ENCODE measurements at places on chromosomes 6 and 20.

DNA sequence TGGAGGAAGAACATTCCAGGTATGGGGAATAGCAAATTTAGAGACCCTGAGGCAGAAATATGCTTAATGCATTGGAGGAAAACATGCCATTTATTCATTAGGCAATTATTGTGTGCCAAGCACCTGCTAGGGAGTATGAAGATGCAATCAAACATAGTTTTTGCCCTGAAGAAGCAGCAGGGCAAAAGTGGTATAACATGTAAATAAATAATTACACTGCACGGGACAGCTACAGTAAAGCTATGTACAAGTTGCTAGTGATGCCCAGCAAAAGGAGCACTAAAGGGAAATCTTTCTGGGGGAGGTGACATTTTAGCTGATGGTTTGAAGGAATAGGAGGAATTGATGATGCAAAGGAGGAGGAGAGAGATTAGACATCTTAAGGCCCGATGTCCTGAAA, 624 bp upstream of the TJAP1 start:
- no peak for DNase-seq

DNA sequence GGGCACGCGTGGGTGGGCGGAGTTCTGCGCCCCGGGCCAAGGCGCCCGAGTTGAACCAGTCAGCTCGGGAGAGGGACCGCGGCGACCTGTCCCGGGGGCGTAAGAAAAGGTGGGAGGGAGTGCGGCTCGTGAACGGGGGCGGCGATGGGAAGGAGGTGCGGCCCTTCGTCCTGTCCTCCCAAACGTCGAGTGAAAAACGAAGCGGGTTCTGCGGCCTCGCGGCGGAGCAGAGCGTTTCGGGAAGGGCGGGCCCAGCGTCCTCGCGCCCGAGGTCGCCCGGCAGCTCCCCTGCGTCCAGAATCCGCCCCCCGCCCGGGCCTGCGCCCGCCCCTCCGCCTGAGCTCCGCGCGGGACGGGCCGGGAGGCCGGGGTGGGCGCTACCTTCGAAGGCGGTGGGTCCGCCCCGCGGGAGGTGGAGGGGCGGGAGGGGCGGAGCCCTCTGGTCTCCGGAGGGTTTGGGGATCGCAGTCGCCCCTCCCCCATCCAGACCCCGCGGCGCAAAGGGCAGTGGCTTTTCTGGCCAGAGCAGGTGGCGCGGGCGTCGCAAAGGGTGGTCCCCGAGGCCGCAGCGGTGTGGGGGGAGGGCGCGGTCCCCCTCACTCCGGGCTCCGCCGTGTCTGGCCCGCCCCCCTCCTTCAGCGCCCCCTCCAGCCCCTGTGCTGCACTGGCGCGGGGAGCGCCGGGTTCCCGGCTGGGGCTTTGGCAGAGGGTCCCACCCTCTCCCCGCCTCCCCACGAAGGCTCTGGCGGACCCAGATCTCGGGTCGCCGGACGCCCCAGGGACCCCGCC, 838 bp downstream of the STMN3 start:
- DNase-seq = no peak

DNA sequence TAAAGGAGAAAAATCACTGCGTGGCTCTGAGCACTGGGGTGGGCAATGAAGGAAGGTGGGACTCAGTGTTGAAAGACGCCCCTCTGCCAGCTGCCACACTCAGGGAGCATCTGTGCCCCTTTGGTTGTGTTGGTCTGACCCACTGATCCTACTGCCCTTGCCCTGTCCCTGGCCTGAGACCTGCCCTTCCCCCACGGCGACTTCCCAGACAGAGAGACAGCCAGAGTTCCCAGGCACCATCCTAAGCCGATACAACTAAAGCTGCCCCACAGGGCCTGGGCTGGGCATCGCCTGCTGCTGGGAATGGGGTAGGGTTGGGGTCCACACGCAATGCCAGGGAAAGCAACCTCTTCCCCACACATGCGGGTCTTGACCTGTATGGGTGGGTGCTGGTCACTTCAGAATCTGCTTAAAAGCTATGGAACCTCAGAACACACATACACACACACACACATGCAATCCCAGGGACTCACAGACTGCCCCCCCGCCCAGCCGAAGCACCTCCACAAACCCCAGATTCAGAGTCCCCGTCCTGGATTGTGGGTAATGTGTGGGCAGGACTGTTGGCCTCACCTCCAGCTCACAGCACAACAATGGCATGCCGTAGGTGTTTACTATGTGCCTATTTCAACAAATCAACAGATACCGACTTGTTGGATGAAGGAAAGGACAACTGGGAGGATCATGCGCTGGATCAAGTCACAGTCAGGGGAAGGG, 10.9 kb upstream of the SPDEF start:
- no peak for DNase-seq

DNA sequence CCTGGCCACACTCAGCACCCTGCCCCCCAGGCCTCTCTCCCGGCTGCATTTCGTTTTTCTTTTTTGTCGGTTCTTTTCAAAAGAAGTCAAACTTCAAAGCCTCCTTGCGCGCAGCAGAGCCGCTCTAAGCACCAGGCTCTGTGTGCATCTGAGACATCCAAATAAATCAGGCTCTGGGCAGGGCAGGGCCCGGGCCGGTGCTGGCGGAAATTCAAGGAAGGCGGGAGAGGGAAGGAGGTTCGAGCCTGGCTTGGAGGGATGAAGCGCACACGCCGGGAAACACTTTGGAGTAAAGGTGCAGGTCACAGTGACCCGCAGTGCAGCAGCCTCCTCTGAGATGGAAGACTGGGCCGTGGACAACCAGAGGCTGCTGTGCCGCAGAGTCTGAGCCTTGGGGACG, 5.8 kb downstream of the GATA5 start:
- no peak for DNase-seq

GRCh38 chr20:8306937-8307336, 174.9 kb downstream of the PLCB1 start:
- DNase-seq = no peak

GRCh38 chr6:136474241-136474640, 76.0 kb downstream of the MAP7 start:
- no peak for DNase-seq

DNA sequence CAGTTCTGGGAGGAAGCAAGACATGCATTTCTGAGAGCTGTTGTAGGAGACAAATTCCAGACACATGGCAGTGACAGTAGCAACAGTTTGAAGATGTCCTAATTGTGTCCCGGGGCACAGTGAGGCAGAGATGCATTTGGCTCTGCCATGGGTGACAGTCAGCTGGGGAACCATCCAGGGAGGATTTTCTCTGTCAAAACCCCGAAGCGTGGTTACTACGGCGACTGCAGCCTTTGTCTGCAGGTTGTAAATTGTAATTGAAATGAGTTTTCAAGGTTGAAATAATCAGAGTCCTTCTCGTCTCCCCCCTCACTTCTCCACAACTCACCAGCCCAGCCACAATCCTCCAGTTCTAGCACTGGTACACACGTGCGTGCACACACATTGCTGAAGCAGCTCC, 100.1 kb downstream of the GRM4 start:
- DNase-seq = no peak

- peak; percentile 75 for DNase-seq
Measured at GRCh38 chr6:7137335-7138045, 29.7 kb downstream of the RREB1 start.

DNA sequence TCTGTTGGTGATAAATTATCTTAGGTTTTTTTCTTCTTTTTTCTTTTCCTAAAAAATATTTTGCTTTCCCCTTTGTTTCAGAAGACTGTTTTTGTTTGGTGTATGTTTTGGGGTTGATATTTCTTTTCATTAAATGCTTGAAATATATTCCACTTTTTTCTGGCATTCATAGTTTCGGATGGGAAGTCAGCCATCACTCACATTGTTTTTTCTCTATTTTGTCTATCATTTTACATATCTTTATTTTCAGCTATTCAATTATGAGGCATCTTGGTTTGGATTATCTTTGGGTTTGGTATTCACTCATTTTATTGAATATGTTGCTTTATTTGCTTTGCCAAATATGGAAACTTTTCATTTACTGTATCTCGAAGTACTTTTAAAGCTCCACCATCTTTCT, 600.5 kb upstream of the EYS start:
- no peak for DNase-seq

- DNase-seq = no peak
Measured at GRCh38 chr6:169085466-169085865, 168.2 kb downstream of the THBS2 start.

DNA sequence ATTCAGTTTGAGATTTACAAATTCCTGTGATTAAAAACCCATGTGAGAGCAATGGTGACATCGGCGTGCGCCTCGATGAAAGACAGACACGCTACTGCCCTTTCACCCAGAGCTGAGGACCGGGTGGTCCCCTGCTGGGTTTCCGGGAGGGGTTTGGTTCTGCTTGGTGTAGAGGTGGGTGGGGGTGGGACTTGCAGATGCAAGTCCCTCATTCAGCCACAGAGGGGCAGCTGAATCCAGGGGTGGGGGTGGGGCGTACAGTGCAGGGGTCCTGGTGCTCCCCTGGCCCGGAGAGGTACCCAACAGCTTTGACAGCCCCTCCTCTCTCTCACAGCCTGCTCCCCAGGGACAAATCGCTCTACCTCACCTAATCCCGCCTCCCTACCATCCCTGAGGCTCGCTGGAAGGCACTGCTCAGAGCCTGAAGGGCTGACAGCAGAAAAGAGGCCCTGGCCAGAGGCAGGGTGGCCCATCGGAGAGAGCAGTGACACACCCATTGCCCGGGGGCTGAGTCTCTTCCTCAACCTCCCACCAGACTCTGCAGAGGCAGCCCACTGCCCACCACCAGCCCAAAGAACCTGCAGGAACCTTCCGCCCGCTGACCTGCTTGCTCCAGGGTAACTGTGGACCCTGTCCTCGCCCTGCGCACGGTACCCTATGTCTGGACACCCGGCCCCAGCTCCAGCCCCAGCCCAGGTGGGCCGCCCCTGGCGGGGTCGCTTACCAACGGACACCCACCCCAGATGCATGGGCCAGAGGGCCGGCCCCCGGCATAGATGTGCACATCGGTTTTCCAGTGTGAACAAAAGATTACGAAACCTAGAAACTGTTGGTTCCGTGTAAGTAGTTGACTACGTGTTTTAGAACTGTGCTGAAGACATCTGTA, 118.4 kb downstream of the JPH2 start:
- no peak for DNase-seq

GRCh38 chr6:1608222-1609040, 1.3 kb upstream of the FOXC1 start:
- no peak for DNase-seq

- no peak for DNase-seq
Measured at GRCh38 chr20:32227744-32228688, 20.3 kb downstream of the POFUT1 start.

DNA sequence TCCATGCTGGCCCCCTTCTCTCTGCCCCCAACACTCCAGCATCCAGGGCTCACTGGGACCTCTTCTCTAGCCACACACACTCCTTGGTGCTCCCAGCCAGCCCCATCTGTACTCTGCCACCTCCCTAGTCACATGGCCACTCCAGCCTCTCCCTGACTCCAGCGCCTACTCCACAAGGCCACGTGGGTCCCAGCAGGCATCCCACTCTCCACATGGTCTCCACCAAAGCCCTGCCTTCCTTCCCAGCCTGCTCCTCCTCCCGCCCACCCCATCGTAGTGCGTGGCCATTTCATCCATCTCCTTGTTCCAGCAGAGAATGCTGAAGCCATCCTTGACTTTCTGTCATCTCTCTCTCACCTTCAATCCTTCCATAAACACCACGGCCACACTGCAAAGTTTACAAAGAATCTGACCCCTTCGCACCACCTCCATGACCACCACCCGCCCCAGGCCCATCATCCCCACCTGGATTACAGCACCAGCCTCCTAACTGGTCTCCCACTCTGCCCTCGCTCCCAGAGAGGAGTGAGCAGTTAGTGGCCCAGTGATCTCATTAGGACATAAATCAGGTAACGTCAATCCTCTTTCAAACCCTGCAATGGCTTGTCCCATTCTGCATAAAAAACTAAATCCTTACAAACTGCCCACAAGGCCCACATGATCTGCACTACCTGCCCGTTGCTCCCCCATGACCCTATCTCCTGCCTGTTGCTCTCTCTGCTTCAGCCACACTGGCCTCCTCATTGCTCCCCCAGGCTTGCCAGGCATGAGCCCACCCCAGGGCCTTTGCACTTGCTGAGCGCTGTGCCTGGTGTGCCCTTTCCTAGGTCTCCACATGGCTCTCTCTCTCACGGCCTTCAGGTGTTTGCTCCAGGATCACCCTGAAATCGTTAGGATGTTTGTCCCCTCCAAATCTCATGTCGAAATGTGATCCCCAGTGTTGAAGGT, 96.2 kb downstream of the GRM4 start:
- no peak for DNase-seq

- no peak for DNase-seq
Measured at GRCh38 chr20:56758706-56759105, 129.6 kb downstream of the TFAP2C start.

DNA sequence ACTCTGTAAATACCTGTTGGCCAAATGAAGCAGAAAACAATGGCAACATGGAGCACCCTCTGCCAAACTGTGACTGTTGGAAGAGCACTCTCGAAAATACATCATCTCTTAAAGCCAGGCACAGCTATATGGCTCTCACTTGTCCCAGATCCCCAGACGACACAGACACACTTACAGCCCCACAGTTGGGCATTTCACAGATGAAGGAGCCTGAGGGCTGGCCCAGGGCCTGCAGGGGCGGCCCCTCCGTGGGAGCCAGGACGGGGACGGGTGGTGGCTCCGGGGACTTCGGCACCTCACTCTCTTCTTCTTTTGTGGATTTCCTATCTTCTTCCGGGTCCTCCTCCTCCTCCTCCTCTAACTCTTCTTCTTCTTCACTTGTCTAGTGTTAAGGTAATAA, 18.4 kb upstream of the MRPS10 start:
- DNase-seq = no peak

- DNase-seq = no peak
Measured at GRCh38 chr6:43776115-43776798, 6.2 kb downstream of the VEGFA start.

GRCh38 chr6:107690643-107691061, 133.5 kb downstream of the SCML4 start:
- peak; percentile 43 for DNase-seq

DNA sequence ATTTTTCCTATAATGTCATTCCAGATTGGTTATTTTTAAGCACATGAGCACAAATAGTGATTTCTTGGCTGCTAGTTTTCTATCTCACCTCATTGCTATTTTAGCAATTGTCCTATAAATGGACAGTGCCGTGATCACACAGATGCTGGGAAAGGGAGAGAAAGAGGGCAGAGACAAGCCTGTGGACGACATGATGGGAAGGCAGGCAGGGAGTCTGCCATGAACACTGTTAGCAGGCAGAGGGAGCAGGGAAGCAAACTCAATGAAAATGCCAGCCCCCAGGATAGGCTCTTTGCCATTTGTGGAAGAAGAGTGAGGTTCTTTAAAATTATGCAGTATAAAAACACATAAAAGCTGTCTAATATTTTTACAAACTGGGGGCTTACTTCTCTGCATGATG, 96.8 kb downstream of the ADTRP start:
- no peak for DNase-seq

- DNase-seq = no peak
Measured at GRCh38 chr20:18091623-18092022, 33.9 kb upstream of the OVOL2 start.

Measured in AG08395 (cell line).